ENCODE measurements at places on chromosomes 1 and 21.

- no peak for DNase-seq
Observed at GRCh38 chr1:70675737-70676156, 264.7 kb downstream of the CTH start.

- DNase-seq = no peak
Observed at GRCh38 chr1:155952505-155952890, 11.1 kb downstream of the RXFP4 start.

- DNase-seq = no peak
Observed at GRCh38 chr1:84700070-84700469, 9.8 kb upstream of the SSX2IP start.

- DNase-seq = no peak
Observed at GRCh38 chr1:66364578-66365391, 169.2 kb upstream of the SGIP1 start.

GRCh38 chr1:171805395-171806115, 24.1 kb downstream of the METTL13 start:
- DNase-seq = no peak

DNA sequence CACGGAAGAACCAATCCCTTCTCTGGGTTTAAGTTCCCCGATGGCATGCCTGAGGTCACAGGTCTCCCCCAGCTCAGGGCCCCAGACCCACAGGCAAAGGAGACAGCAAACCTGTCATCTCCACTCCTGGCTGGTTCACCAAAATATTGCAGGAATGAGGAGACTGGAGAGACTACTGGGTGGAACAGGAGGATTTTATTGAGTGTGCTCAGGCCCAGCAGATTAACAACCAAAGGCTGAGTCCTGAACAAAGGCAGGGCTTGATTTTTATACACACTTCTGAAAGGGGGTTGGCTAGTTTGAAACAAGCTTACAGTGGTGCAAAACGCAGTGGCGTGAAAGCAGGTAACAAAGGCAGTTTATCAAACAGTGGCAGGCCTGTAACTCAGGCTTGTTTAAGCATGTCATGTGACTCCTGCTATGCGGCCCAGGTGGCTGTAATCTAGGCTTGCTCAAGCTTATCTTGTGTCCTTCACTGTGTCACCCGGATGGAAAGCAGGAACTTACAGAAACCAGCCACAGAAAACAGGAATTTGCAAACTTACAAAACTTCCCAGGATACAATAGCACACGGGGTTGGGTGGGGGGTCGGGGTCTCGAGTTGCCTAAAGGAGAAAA, 27.4 kb upstream of the KCNJ15 start:
- no peak for DNase-seq

- DNase-seq = no peak
Observed at GRCh38 chr1:109759513-109760334, 4.0 kb downstream of the EPS8L3 start.
